ENCODE measurements at places on chromosomes 13 and 19.
A peak's percentile ranks its signal among the peaks of the same experiment; 100 is the strongest.

DNA sequence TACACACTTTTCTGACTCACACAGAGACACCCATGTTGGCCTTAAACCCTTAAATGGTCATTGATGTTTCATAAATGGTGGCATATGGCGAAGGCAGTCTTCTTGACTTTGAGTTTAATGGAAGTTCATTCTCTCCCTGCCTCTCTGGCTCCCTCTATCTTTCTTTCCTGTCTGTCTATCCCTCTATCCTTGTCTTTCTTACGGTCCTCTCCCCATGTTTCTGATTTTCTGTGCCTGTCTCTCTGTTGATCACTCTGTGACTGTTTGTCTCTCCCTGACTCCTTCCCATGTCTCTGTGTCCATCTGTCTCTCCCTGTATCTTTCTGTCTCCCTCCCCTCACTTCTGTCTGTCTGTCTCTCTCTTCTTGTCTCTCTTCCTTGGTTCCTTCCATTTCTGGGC lies 43.2 kb upstream of the SHKBP1 start:
- DNase-seq: no peak

GRCh38 chr19:2795827-2796658 lies 10.7 kb downstream of the THOP1 start:
- no peak for DNase-seq

GRCh38 chr19:7862413-7862951 lies 11.7 kb downstream of the PRR36 start:
- peak; percentile 68 for DNase-seq

DNA sequence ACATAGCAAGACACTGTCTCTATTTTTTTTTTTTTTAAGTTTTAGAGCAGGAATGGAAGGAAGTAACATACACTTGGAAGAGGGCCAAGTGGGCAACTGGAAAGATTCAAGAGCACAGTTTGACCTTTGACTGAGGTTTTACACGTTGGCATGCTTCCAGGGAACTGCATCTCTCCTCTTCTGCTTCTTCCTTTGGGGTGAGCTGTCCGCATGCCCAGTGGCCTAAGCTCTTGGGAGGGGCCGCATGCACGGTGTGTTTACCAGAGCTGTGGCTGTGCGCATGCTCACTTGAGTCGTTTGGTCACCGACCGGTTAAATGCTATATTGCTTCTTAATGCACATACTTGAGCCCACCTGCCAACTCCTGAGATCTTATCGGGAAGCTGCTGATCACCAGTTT lies 727.7 kb downstream of the UQCRFS1 start:
- no peak for DNase-seq

GRCh38 chr19:35828692-35829301 lies 16.2 kb upstream of the PRODH2 start:
- DNase-seq: peak; percentile 37

- DNase-seq: no peak
Measured at GRCh38 chr19:46408664-46409039, 4.7 kb downstream of the CCDC8 start.

DNA sequence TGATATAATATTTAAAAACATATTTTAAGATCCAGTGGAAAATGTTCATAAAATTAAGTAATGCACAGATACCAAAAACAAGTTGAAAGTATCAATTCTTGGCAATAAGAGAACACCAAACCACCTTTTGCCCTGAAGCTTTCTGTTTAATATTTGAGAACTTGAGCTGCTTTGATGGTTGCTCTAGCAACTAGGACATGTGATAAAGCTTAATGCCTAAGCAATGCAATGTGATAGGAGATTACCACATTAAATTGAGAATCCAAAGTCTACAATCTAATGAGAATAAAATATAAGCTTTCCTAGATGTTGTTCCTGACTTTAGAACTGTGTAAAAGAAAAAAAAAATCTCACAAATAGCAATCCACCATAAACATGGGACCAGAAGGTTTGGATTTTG lies 1367.5 kb upstream of the PCDH9 start:
- no peak for DNase-seq

GRCh38 chr19:6608940-6609339 lies 18.0 kb upstream of the CD70 start:
- no peak for DNase-seq

DNA sequence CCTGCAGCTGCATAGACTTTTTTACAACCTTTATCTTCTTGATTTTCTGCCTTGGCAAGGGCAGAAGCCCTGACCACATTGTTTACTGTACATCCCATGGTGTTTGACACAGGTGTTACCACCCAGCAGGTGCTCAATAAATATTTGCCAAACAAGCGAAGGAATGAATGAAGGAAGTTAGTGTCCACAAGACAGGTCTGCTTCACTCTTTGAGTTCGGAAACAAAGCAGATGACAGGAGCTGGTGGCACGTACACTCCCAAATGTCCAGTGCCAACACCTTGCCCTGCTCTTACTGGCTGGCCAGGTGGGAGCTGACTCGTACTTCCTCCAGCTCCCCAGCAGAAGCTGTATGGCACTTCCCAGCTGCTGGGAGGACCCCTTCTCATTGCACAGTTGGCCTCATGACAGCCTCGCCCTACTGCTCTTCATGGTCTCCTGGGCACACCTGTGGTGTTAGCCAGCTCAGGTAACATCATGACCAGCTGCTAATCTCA lies 22.0 kb upstream of the MUC16 start:
- no peak for DNase-seq

GRCh38 chr13:86003029-86003428 lies 203.8 kb upstream of the SLITRK6 start:
- no peak for DNase-seq

GRCh38 chr19:18160971-18161635 lies 8.1 kb downstream of the PIK3R2 start:
- peak; percentile 82 for DNase-seq

Data from activated CD8-positive, alpha-beta memory T cell treated with anti-CD3 and anti-CD28 coated beads, Interleukin-2, amount 50 U/mL, for 4 hours (primary cell).